ENCODE measurements at places on chromosomes 2 and 18.

DNA sequence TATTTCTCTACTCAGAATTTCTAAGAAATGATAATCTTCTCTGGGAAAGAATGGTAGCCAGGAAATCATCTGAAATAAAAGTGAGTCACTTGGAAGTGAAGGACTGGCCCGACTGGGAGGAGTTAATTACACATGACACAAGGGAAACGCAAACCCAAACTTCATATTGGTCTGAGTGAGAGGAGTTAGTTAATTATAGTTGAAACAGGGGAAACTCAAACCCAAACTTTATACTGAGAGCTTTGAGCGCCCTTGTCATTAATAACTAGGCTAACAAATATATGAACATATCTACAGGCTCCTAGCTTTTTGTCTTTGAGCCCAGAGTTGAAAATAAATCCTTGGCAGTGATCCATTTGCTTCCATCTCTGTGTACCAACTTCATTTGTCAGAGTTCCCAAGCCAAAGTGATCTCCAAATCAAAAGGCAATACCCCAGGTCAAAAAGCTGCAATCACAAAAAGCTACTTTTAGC is 187.8 kb upstream of the COL3A1 start:
- DNase-seq = no peak

GRCh38 chr2:218161644-218162043 is 5.1 kb downstream of the CXCR1 start:
- no peak for DNase-seq

GRCh38 chr2:230840301-230840700 is 24.4 kb upstream of the ITM2C start:
- DNase-seq = no peak

- DNase-seq = no peak
Measured at GRCh38 chr2:70362661-70363060, 60.8 kb upstream of the FAM136A start.

- DNase-seq = no peak
Measured at GRCh38 chr2:170340693-170341068, 162.7 kb downstream of the MYO3B start.

- DNase-seq = no peak
Measured at GRCh38 chr2:17916584-17916983, 38.1 kb downstream of the KCNS3 start.

- DNase-seq = no peak
Measured at GRCh38 chr2:30481323-30481800, 34.3 kb downstream of the LCLAT1 start.

DNA sequence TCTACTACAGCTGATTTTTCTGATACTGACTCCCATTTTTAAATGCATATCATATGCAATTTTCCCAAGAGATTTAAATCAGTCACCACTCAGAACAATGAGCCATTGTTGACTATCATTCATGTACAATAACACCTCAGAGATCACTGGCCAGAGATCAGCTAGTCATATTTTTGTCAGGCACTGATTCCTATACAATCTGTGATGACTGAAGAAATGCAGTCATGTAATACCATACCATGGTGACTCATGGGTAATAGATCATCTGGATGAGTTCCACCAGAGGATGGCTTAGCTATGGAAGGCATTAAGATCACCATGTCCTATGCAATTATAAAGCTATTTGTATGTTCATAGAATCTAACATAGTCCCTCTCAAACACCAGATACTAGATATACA is 285.7 kb upstream of the DCC start:
- DNase-seq = no peak

Data from amniotic stem cell (primary cell).